Melanocyte of skin (primary cell): ENCODE measurements at places on chromosomes 11 and 22. TPM values are rescaled to one million over a fixed set of nuclear protein-coding genes. Genes with fewer than 3 reads are reported as not detected.

RAG2 gene
- total RNA-seq: not detected in 2 replicates

DCDC1 gene
- total RNA-seq: under 0.01 TPM in 2 replicates

SPTBN2 gene
- total RNA-seq: 9.0 and 9.9 TPM in 2 replicates

TP53I11 gene
- total RNA-seq: 6.8 and 7.7 TPM in 2 replicates

PGA5 gene
- not detected in 2 replicates for total RNA-seq

F2 gene
- total RNA-seq: not detected in 2 replicates

OR9Q2 gene
- total RNA-seq: not detected in 2 replicates

UQCR10 gene
- 63.3 and 66.5 TPM in 2 replicates for total RNA-seq

CRY2 gene
- 10.0 and 12.4 TPM in 2 replicates for total RNA-seq

DENND5A gene
- 104 and 148 TPM in 2 replicates for total RNA-seq

VWCE gene
- total RNA-seq: 0.69 and 1.5 TPM in 2 replicates

SLC22A8 gene
- not detected in 2 replicates for total RNA-seq

KCNK7 gene
- total RNA-seq: 0.31 and 0.33 TPM in 2 replicates

YPEL1 gene
- 0.34 and 0.36 TPM in 2 replicates for total RNA-seq

TP53AIP1 gene
- under 0.01 TPM in 1 of 2 replicates, not detected in the other for total RNA-seq

PRODH gene
- 0.33 and 2.2 TPM in 2 replicates for total RNA-seq

BIK gene
- total RNA-seq: 0.69 TPM in 1 of 2 replicates, not detected in the other

SMTNL1 gene
- total RNA-seq: not detected in 2 replicates

GSTT2B gene
- total RNA-seq: 0.69 and 18.5 TPM in 2 replicates

MS4A13 gene
- not detected in 2 replicates for total RNA-seq

KRTAP5-10 gene
- total RNA-seq: not detected in 2 replicates

HEPHL1 gene
- total RNA-seq: not detected in 2 replicates

BTBD18 gene
- not detected in 2 replicates for total RNA-seq

AGBL2 gene
- total RNA-seq: 1.9 and 2.0 TPM in 2 replicates

PIWIL4 gene
- 0.73 and 1.0 TPM in 2 replicates for total RNA-seq
